Activated naive CD4-positive, alpha-beta T cell treated with anti-CD3 and anti-CD28 coated beads for 36 hours (primary cell): ENCODE measurements at places on chromosomes 7 and 10. TPM values are rescaled to one million over a fixed set of nuclear protein-coding genes. Genes with fewer than 3 reads are reported as not detected.

DNA sequence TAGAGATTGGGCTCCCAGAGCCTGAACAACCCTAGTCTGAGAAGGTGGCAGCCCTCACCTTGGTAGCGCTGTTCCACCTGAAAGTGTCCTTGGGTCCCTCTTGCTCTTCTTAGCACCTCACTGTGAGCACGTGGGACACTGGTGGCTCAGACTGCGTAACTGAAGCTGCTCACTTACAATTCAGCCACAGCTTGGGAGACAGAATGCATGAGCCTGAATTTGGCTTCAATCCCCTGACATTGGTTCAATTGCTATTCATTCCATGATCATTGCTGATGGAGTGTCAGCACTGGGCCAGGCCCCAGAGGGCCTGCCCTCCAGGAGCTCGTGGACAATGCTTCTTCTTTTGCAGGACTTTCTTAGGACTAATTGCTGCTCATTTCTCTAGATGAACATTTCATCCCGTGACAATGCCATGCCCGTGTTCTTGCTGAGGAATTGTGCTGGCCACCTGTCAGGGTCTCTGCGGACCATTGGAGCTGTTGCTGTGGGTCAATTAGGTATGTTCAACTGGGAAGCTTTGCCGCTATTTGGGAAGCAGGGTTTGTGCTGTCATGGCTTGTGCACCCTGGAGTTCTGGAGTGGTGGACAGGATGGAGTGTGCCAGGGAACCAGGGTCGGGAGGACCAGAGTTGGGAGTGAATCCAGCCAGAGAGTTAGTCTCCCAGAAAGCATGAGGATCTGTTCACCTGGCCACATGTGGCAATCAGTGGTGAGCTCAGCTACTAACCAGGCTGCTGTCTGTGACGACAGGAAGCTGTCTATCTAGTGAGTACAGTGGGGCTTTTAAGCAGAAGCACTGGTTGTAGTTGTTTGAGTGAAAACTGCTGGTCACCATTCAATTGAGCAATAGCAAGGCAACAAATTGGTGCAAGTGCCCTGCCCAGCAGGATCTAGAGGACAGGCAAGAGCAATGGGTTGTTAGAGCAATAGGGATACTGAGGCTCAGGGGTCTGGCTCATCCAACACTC lies 105.1 kb downstream of the WDFY4 start:
- no peak overlapping the region for H3K4me3 ChIP-seq
- H3K36me3 ChIP-seq: no peaks in the 10 kb centered on the region
- no peaks in the 10 kb centered on the region for H3K4me1 ChIP-seq
- no peak for DNase-seq

GRCh38 chr10:121845044-121845784 lies 82.6 kb downstream of the ATE1 start:
- no peak overlapping the region for H3K4me3 ChIP-seq
- peaks cover 13% of the 10 kb centered on the region for H3K4me1 ChIP-seq
- no peak for DNase-seq
- H3K27me3 ChIP-seq: no peaks in the 10 kb centered on the region

GRCh38 chr10:97575127-97575668 lies 2.6 kb downstream of the ANKRD2 start:
- no peak for DNase-seq
- H3K4me3 ChIP-seq: no peak overlapping the region
- no peaks in the 10 kb centered on the region for H3K27me3 ChIP-seq
- no peaks in the 10 kb centered on the region for H3K4me1 ChIP-seq

Gene PON1
- not detected for total RNA-seq

Gene HKDC1
- 1.6 TPM for total RNA-seq

- H3K27me3 ChIP-seq: peaks cover 12% of the 10 kb centered on the region
- no peak overlapping the region for H3K4me3 ChIP-seq
- H3K27ac ChIP-seq: no peak overlapping the region
- DNase-seq: no peak
- H3K4me1 ChIP-seq: no peaks in the 10 kb centered on the region
Measured at GRCh38 chr10:77744245-77744644, 106.6 kb upstream of the KCNMA1 start.

- no peaks in the 10 kb centered on the region for H3K36me3 ChIP-seq
- H3K27me3 ChIP-seq: no peaks in the 10 kb centered on the region
- no peaks in the 10 kb centered on the region for H3K4me1 ChIP-seq
Measured at GRCh38 chr7:40680657-40681056, 545.9 kb downstream of the SUGCT start.

GRCh38 chr7:108263425-108263824 lies 133.3 kb upstream of the LAMB4 start:
- peaks cover 2% of the 10 kb centered on the region for H3K36me3 ChIP-seq
- H3K4me3 ChIP-seq: no peak overlapping the region
- H3K4me1 ChIP-seq: no peaks in the 10 kb centered on the region
